NCI-H226 (cell line): ENCODE measurements at places on chromosomes 11 and 22.

DNA sequence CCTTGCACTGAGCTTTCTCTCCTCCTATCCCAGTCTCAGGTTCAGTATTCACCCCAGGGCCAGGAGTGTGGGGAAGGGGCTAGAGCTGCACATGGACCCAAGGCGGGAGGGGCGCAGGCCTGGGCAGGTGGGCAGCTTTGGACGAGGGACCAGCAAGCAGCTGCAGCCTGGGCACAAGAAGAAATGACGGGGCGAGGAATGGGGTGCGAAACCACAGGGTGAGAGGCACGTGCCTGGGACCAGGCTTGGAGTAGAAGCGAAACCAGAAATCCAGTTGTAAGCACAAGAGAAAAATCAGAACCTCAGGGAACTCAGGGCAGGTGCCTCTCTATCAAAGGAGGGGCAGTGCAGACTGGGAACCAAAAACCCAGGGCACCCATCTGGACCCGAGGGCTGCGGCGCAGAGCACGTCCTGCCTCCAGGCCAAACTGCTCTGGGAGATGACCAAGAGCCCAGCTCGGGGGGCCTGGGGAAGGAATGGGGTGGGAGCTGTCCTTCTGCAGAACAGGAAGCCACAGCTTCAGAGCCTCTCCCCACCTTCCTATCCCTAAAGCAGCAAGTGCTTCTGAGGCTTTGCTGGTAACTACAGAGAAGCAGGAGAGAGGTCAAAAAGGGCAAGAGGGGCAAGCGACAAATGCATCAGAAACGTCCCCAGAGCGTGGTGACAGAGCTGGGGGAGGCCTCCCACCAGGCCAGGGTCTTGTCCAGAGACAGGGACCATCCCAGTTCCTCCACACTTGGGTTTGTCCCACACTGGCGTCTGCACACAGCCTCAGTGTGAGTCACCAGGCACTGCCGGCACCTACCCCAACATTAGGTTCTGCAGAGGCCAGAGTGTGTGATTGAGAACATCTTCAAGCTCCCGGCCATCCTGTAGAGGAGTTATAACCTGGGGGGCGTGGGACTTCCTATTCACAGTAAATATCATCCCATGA is 18.3 kb upstream of the TMPRSS4 start:
- no peak for DNase-seq

DNA sequence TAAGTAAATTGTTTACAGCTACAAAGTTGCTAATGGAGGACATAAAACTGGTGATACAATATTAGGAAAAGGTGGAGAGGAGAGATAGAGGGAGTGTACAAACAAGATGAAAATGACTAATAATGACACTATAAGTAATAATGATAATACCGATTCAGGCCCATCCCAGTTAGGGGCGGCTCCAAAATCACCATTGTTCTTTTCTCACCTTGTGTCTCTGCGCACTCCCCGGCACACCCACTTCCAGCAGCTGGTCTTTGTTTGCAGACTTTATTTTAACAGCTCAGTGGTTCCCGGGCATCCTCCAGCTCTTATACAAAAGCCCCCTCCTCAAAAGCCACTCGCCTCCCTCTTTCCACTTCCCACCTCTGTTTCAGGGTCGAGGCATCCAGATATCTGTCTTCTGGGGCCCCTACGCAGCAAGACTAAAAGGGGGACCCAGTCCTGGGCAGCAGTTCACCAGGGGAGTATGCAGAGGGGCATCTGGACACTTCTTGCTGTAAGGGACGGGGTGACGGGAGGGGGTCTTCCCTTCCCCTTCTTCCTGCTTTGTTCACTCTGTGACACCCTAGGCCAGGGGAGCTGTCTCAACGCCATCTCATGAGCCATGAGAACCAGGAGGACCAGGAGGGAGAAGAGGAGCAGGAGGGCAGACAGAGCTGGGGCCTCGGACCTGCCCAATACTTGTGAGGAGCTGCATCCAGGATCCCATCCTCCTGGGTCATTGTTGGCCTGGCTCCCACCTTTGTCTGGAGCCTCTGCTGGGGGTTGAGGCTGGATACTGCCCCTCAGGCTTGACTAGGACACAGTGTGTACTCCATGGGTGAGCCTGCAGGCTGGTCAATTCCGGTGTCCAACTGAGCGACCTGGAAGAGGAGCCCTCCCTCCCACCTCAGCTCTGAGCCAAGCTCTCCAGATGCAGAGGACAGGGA is 2.7 kb downstream of the APOL2 start:
- no peak for DNase-seq

DNA sequence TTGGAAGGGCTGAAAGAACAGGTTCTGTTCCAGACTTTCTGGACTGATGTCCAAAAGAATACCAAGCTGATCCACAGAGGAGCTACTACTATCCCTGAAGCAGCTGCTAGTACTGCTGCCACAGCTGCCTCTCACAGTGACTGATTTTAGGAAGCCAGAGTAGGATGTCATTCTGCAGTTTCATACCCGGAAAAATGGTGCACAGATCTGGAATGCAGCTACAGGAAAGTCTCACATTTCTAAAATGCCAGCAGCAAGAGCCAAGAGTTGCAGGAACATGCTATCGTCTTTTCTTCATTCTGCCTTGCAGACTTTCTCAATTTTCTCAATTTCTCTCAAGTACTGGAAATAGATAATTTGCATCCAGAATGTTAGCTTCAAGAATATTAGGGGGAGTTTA is 19.4 kb upstream of the CCDC179 start:
- DNase-seq: no peak

- no peak for DNase-seq
Measured at GRCh38 chr11:16081382-16082094, 274.8 kb downstream of the SOX6 start.

DNA sequence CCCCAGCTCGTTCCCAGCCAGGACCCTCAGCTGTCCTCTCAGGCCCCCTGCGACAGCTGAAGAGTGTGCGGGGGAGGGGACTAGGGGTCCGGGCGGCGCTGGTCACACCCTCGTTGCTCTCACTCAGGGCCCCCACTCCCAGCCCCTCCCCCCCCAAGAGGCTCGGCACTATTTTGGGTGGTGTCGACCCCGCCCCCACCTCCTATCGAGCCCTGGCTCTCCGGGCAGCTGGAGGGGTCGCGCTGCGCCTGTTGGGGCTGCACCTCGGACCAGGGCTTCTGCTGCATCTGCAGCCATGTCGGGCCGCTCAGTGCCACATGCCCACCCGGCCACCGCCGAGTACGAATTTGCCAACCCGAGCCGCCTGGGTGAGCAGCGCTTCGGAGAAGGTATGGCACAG is at the start of gene HSPB2:
HSPB2 (plus strand) TSS at position 200 of the 400 bp plus-strand sequence; CDS start at position 296, 96 bp downstream.
- DNase-seq: no peak

GRCh38 chr22:27580311-27580897 is 221.2 kb downstream of the MN1 start:
- DNase-seq: no peak

GRCh38 chr11:76382209-76382608 is 1.1 kb downstream of the GVQW3 start:
- no peak for DNase-seq

DNA sequence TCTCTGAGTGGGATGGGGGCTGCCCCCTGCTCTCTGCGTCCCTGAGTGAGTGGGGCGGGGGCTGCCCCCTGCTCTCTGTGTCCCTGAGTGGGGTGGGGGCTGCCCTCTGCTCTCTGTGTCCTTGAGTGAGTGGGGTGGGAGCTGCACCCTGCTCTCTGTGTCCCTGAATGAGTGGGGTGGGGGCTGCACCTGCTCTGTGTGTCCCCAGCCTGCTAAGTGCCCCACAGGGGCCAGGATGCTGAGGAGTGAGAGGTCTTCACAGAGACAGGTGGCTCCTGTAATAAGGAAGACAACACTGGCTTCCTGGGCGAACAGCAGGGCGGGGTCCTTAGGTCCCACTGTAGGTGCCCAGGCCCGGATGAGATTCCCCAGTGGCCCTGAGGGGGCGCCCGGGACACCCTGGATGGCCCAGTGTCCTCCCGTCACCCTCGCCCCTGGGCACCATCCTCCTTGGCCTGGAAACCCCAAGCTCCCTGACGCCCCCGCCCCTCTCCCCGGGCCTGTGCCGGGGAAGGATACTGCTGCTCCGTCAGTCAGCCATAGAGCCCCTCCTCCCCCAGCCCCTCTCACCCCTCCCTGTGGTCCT is 3.8 kb upstream of the CCDC188 start:
- DNase-seq: no peak
